ENCODE measurements at places on chromosomes 6 and 20.
A peak's percentile ranks its signal among the peaks of the same experiment; 100 is the strongest.

GRCh38 chr6:160070831-160071230 is 50.8 kb upstream of the SLC22A1 start:
- DNase-seq, result no peak

DNA sequence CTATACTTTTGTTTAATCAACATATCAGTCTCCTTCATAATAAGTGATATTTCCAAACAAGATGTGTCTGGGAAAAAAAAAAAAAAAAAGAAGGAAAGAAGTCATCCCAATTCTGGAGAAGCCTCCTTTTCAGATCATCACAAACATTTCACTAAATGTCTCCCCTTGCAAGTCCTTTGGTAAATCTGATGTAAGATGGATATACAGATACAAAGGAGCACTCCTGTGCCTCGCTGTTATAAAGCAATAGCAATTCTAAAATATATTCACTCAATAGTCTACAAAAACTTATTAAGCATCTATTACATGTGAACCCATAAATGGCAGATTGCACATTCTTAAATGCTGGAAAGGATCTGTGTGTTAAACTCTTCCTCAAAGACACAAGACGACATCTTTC is 17.4 kb downstream of the STAU1 start:
- DNase-seq, result no peak

GRCh38 chr20:50376888-50377459 is 133.2 kb upstream of the PTPN1 start:
- DNase-seq, result no peak

DNA sequence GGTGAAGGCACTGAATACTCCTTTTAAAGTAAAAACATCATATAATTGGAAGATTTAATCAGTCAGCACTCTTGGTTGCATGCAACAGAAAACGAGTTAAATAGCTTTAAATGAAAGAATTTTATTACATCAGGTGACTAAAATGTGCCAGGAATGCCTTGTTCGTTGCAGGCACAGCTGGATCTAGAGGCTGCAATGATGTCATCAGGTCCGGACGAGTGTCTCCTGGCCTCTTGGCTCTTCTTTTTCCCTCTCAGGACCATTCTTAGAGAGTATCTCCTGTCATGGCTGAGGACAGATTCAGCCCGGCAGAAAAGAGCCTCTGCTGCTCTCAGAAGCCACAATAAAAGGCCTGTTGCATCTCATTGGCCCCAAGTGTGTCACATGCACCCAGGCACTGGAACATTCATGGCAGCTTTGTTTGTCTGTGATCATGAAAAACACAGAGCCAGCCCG is 510.7 kb upstream of the SULF2 start:
- DNase-seq, result peak; percentile 35

GRCh38 chr6:110102411-110102810 is 77.1 kb downstream of the WASF1 start:
- DNase-seq, result no peak

- no peak for DNase-seq
Measured at GRCh38 chr6:137389150-137389704, 105.0 kb downstream of the OLIG3 start.

DNA sequence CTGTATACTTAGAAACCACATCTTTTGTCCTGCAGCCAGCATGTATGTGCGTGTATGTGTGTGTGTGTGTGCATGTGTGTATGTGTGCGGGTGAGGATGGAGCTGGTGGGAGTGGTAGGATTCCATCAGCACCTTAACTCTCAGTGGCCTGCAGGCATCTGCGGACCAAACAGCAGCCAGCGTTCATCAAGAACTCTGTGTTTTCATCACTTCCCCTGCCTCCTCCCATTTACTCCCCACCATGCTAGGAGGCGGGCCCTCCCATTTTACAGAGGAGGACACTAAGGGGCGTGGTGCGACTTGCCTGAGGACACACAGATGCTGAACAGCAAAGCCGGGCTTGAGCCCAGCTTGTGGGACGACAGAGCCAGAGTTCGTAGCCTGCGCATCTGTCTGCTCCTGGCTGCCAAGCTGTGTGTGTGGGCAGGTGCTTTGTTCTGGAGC is 8.9 kb downstream of the VSTM2L start:
- peak; percentile 46 for DNase-seq

DNA sequence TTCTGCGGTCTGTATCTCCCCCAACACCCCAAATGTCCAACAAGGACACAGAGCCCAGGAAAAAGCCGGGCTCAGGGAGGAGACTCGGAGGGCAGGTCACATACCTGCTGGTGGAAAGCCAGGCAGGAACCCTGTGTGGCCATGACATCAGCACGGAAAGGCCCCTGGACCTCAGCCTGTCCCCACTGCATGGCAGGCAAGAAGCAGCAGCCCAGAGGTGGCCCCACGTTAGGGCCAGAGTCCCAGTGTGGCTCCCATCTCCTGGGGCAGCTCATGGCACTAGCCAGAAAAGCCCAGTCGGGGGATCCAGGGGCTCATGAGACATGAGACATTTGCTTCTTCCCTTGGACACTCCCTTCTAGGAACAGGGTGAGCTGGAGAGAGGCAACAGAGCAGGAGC is 258.7 kb downstream of the DLL1 start:
- DNase-seq, result no peak

DNA sequence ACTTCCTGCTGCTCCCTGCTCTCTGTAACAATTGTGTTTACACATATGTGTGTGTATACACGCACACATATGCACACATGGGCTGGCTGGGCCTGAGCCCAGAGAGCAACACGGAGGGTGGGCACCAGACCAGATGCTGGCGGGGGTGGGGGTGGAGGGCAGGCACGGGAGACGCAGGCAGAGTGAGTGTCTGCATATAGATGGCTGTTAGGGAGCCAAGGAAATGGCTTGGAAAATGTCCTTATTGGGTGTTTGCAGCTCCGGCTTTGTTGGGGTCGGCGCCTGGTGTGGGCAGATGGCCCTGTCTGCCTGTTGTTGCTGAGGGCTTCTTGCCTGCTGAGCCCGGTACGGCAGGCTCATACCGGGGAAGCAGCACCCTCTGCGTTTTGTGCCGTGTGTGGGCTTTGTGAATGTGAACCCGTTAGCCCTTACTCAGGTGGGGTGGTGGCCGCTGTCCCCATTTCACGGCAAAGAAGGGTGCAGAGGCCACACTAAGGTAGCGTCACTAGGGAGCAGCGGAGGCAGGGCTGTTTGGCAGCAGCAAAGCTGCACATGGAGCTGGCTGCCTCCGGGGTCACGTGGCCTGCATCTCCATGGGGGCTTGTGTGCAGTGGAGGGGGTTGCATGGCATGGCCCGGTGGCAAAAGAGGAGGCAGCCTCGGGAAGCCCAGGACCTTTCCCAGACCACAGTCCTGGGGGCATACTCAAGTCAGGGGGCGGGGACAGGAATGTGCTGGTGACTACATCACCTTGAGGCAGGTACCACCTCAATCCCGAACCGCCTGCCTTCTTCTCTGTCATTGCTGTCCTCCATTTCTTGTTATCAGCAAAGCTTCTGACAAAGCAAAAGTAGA is 47.4 kb upstream of the SRF start:
- DNase-seq, result no peak

- DNase-seq, result no peak
Measured at GRCh38 chr20:18101125-18101810, 36.4 kb upstream of the KAT14 start.

DNA sequence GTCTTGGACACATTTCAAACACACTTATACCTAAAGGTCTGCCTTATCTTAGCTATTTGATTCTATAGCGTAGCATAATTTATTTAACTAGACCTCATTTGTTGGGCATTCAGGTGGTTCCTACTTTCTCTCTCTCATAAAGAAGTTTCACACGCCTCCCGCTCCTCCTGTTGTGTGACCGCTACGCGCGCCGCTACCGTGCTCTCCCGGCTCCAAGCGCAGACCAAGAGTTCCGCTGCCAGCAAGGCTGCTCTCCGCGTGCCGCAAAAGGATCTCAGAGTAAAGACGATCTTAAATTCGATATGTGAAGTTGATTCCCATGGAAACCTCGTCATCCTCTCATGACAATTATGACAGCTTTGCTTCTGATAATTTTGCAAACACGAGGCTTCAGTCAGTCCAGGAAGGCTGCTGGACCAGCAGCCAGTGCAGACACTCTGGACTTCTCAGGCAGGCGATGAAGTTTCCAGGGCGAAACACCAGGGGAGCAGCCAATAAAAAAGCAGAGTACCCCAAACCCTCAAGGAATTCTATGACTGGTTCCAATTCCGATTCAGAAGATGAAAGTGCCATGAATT is 20.4 kb downstream of the PRSS16 start:
- no peak for DNase-seq

DNA sequence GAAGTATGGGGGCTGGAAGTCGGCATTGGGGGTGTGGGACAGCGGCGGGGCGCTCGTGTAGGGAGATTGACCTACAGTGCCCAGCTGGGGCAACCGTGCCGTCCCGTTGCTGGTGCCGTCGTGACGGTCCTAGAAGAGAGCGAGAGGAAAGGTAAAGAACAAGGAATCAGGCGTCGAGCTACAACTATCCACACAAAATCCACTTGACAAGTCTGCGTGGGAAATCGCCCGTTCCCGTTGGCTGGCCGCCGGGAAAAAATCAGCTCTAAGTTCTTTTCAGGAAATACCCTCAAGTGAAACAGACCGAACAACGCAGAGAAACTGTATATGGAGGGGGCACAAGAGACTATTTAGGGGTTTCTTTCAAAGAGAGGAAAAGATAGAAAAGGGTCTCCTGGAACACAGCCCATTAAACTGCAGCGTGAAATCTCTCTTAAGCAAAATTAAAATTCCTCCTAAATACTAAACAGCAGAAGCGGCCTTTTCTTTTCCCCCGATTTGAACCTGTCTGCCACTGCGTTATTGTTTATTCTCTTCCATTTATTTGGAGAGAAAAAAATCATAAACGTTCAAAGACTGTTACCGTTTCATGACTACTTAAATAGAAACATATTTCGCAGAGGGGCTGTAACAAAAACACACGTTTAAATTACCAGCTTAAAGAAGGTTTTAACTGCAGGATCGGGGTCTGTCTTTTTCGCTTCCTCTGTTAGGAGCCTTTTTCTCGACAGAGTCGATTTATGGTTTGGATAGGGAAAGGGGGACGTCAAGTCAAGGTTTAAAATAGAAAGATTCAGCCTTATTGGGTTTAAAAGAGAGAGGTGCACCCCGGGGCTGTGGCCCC is 4.4 kb downstream of the TFAP2A start:
- DNase-seq, result no peak

DNA sequence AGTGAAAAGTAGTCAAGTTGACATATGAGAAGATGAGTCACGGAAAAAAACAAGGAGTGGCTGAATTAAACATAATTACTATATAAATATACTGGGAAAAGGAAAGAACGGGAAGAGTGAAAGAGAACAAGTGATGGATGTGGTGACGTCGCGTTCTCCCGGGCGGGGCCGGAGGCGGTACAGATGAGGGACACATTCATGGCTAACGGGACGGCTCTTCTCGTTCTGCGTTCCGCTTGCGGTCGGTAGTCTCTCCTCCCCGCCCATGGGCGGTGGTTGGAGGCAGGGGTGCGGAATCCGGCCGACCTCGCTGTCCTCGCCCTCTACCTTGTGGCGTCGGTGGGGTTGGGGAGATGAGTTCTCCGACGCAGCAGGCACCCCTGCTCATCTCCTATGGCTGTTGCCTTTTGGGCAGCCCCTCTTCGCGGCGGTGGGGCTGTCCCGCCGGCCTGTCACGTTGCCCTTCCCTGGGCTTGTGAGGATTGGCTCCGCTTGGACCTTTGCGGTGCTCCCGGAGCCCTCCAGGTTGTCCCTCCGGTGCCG is 22.5 kb downstream of the HLA-G start:
- no peak for DNase-seq

DNA sequence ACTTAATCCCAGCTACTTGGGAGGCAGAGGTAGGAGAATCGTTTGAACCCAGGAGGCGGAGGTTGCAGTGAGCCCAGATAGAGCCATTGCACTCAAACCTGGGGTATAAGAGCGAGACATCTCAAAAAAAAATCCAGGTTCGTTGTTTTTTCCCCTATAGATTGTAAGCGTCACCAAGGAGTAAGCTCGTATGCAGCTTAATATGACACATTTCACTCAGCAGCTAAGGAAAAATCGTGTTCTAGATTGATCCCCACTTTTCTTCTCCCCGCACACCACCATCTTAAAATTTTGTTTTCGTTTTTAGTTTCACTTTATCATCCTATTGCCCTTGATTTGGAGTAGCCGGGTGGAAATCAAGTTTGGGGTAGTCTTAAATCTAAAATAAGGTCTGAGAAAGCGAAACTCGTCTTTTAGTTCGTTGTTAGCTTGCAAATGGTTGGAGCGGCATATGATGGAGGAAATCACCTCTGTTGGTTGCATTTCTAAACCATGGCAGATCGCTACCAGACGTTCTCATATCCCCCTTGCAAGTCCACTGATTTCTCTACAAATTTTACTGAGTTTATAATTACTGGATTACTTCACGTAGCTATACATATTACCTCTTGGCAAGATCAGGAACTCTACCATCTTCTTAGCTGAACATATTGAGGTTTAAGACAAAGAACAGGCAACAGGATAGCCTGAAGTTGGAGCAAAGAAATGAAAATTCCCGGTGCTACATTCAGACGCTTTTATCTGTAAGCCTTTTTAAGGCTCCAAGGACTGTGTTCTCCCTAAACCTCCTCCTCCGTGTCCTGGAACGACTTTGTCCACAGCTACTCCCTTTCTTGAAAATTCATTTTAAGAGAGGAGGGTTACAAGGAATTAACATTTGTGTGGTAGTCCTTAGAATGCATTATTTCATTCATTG is 91.1 kb upstream of the BTN3A2 start:
- no peak for DNase-seq

- no peak for DNase-seq
Measured at GRCh38 chr20:41505184-41505583, 113.0 kb downstream of the CHD6 start.

DNA sequence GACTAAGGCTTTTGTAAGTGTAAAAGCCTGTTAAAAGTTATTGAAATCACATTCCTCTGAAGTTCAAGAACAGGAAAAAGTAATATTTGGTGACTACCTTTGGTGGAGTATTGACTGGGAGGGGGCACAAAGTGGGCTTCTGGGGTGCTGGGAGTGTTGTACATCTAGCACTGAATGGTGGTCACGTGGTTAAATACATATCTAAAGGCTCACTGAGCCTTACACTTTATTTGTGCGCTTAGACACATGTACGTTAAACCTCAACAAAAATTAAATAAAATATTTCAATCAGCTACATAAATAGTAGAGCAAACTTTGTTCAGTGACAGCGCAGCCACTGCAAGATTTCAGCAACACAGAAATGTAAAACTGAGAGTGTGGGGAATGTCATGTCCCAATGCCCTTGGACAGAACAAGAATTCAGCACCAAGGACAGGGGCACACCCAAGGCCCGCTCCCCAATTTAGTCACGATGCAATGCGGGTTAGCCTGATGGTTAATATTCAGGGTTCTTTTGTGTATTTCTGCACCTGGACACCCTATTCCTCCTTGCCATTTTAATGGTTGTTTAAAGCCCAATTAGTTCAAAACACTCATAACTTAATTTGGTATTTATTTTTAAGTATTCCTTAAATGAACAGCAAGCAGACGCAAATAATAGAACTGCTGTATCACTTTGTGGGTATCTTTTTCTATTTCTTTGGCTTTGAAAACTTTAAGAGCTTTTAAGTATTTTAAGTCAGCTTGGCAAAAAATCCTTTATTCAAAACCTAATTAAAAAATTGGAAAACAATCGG is 37.4 kb downstream of the ANGPT4 start:
- no peak for DNase-seq

GRCh38 chr6:83221889-83222479 is 28.8 kb downstream of the RWDD2A start:
- peak; percentile 27 for DNase-seq

GRCh38 chr20:47136782-47137181 is 219.7 kb downstream of the ZMYND8 start:
- DNase-seq, result no peak

GRCh38 chr6:98832284-98833056 is 1.9 kb upstream of the POU3F2 start:
- peak; percentile 58 for DNase-seq

GRCh38 chr6:53686355-53686940 is 20.9 kb upstream of the KLHL31 start:
- DNase-seq, result no peak

Measured in GM04504 (cell line).